Stimulated activated CD8-positive, alpha-beta memory T cell treated with anti-CD3 and anti-CD28 coated beads, Interleukin-4, amount 100 ng/mL, for 4 hours (primary cell): ENCODE measurements at places on chromosomes 6 and 20.

- no peak for DNase-seq
These were observed 855 bp downstream of the BYSL start for GRCh38 chr6:41922154-41922553.

DNA sequence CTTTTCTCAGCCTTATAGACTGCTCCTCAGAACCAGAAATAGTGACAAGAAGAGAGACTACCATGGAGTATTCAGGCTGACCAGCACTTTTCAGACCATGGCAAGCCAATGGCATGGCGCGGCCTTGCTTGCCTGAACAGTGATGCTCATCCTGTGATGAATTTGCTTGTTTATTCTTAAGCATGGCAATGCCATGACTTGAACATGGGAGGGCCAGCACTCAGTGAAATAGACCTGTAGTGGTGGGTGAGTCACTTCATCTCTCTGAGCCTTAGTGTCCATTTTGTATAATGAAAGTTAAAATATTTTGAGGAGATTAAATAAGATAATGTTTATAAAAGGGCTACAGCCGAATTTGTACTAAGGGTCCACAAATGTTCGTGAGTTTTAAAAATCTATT lies 79.1 kb downstream of the LRRC1 start:
- no peak for DNase-seq

GRCh38 chr6:151058021-151058733 lies 181.6 kb upstream of the AKAP12 start:
- no peak for DNase-seq

DNA sequence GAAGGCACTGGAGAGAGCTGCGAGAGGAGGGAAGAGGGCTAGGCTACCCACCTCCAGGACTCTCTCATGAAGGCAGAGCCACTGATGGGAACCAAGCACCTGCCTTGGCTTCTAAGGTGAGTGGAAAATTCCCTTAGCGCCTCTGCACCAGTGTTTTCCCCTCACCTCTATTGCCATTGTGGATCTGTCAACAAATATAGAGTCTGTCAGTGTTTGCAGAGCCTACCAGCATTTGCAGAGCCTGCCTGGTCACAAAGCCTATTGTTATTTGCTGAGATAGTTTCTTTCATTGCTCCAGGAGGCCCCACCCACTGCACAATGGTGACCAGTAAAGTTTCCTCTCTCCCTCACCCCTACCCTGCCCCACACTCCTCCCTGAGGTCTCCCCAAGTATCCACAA lies 141.9 kb downstream of the MRPL14 start:
- DNase-seq: no peak

DNA sequence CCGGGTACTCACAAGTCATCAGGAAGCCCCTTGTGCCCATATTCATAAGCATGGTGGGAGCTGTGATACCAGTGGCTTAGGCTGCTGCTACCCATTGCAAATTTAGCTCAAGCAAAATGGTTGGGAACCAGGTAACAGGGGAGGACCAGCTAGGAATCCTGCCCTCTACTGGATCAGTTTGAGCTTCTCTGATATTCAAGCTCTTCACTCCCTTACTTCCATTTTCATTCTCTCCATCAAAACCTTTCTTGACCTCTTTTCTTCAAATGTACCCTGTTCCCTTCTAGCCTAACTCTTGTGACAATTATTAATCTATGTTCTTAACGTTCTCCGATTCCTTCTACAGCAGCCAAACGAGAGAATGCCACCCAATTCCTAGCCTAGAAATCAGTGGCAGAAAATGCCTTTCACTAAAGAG lies 9.7 kb downstream of the NOL7 start:
- DNase-seq: no peak

DNA sequence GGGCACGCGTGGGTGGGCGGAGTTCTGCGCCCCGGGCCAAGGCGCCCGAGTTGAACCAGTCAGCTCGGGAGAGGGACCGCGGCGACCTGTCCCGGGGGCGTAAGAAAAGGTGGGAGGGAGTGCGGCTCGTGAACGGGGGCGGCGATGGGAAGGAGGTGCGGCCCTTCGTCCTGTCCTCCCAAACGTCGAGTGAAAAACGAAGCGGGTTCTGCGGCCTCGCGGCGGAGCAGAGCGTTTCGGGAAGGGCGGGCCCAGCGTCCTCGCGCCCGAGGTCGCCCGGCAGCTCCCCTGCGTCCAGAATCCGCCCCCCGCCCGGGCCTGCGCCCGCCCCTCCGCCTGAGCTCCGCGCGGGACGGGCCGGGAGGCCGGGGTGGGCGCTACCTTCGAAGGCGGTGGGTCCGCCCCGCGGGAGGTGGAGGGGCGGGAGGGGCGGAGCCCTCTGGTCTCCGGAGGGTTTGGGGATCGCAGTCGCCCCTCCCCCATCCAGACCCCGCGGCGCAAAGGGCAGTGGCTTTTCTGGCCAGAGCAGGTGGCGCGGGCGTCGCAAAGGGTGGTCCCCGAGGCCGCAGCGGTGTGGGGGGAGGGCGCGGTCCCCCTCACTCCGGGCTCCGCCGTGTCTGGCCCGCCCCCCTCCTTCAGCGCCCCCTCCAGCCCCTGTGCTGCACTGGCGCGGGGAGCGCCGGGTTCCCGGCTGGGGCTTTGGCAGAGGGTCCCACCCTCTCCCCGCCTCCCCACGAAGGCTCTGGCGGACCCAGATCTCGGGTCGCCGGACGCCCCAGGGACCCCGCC lies 838 bp downstream of the STMN3 start:
- no peak for DNase-seq

DNA sequence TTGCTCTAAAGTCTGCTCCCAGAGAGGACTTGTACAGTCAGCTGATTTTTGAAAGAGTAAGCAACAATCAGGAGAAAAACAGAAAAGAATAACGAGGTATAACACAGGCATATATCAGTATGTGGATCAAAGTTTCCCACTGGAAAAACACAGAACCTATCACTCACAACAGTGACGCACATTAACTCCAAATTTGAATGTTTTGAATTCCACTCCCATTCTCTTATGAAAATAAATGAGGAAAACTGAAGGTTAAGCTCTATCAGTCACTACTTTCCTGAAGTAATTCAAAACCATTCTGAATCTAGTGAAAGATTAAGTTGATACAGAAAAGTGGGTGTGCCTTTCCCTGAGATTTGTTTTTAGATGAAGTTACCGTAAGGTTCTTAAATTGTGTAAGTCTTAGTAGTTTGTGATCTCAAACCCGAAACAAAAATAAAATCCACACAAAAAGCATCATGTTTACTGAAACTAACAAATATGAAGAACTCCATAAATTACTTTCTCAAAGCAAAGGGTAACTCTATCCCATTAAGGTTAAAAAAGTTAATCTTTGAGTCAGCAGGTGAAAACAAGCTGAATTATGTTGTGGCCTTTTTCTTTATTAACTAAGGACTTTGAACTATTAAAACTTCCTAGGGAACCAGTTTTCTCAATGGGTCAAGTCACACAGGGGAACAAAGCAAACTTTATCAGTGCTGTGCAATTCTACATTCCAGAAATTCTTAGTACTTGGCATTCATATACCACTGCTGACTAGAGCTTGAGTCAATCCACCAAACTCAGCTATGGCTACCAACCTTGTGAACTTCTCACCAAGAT lies 115.7 kb downstream of the OGFRL1 start:
- DNase-seq: no peak

- DNase-seq: no peak
These were observed 34.1 kb downstream of the CDYL start for GRCh38 chr6:4809999-4810918.

- DNase-seq: no peak
These were observed 477.2 kb downstream of the EYS start for GRCh38 chr6:65229825-65230224.

- no peak for DNase-seq
These were observed 17.4 kb downstream of the ADGRF4 start for GRCh38 chr6:47715782-47716181.

GRCh38 chr20:9903048-9903655 lies 64.3 kb upstream of the PAK5 start:
- DNase-seq: no peak

DNA sequence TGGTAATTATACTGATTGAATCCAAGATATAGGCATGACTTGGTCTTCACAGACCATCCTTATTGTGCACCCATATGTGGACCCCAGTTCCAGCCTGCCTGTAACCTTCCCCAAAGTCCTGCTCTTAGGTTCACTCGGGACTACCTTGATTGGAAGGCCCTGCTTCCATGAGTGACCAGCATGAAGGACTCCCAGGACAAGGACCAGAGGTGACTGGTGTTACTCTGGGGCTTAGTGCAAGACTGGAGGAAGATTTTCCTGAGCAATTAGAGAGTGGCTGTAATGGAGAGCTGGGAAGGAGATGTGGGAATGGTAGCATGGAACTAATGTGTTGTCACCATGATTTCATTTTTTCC lies 15.1 kb downstream of the BRD2 start:
- DNase-seq: no peak
